LNCaP clone FGC (cell line): ENCODE measurements at places on chromosomes 6 and 20.

DNA sequence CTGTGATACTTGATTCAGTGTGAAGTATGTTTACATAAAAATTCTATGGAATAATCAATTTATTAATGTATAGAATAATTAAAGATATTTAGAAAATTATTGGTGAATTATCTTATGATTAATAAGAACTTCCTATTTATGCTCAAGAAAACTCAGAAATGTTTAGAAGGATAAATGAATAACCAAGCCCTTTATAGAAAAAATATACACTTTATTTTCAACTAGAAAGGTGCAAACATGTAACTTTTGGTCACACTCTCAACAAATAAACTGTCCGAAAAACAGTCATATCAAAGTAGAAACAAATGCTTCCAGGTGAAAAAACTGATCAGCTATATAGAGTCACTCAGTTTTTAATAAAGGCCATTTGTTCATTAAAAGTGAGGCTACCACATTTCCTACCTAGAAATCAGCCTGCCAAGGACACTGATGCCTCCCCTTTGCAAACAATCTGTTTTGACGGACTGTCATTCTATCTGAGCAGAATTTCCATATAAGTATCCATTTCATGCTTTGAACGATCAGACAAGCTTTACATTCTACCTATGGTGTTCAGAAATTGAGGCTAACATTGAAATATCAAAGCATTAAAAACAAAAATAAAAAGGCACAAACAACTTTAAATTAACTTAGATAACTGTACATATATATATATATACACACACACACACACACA lies 3.0 kb downstream of the CCN2 start:
- no peak for DNase-seq

- DNase-seq, result no peak
These were observed 38.8 kb upstream of the SPACA1 start for GRCh38 chr6:88008831-88009231.

DNA sequence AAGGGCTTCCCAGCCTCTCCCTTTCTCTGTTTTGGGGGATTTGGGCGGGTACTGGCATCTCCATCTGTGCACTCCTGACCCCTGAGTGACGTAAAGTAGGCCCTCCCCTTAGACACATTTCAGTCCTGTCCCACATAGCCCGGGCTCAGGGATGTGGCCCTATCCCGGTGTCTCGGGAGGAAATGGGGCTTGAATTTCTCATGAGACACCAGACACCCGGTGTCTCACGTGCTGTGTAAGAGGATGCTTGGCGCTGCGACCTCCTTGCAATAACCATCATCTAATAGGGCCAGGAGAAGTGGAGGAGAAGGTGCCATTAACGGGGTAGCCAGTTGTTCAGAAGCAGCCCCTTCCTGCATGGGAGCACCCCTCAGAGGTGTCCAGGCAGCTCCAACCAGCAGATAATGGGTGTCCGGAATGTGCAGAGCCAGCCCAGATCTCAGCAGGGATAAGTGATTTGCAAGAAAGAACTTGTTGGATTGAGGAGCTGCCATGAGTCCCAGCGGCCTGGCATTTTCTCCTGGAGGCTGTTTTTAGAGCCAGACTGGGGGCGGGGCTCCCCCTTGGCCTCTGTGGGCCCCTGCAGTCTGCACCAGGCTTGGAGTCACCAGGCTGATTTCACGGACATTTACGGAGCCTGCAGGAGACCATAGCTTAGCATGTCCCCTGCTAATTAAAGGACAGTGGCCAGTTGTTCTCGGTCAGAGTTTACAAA lies 372.0 kb downstream of the PREX1 start:
- DNase-seq, result no peak

DNA sequence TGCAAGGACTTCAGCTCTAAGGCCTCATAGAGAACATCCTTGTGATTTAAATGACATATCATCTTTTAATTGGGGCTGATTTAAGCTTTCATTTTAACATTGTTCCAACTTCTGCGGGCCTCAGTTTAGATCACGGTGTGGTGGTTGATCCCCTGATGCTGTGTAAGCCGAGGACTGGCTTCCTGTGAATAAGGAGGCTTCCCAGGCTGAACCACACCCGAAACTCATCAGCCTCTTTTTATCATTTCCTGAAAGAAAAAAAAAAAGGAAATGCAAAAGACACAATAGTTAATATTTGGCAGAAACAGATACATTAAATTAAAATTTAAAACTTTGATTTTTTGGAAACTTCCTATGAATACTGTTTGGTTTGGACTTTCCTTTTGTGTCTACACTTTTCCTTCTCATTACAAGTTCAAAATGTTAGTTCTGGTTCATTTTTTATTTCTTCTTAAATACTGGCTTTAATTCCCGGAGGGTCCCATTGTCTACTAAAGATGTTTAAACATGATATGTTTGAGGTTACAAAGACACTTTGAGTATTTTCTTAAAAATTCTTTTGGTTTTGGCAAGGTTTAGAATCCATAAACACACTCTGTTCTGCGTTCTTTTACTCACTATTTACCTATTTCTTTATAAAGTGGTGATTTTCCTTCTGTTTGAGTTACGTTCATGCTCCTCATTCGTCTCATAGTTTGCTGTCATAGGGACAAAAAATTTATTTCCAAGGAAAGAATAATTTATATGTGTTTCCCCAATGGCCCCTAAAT lies 230.0 kb upstream of the SULF2 start:
- no peak for DNase-seq

- DNase-seq, result no peak
These were observed 22.3 kb downstream of the TTLL2 start for GRCh38 chr6:167347226-167347625.

DNA sequence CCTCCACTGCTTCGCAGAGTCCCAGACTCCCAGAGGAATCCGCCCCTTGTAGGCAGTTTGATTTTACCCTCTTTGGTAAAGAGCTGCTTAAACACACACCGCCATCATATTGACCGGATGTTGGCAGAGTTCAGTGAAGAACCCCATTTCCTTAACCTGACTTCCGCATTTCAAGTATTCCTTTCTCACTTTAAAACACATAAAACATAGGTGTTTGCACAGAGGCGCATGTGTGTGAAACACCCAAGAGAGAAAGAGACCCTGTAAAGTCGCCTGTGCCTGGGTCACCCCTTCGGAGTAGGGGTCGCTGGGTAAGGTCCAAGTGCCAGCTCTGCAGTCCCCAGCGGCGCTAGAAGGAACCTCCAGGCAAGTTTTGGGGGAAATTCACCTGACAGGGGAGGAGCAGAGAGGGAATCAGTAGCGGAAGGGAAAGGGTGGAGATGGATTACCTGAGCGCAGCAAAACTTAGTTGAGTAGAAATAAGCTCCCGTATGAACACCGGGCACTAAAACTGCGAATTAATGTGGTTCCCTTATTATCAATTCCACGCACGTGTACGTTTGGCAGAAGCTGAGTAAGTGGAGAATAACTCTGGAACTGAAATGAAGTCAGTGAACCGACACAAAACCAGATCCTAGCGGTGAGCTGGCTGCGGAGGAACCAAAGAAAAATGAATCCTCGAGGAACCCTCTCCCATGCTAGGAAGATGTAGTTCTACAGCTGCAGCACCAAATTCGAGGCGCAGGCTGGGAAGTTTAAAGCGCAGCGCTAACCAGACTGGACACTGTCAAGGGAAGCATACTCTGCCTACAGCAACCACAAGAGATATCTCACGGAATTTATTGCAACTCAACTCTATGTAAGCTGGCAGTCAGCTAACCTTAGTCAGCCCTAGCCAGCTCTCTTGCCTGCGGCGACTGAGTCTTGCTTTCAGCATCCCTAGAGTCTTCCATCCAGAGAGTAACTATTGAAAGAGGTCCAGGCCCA lies 3.5 kb upstream of the HTR1B start:
- no peak for DNase-seq

DNA sequence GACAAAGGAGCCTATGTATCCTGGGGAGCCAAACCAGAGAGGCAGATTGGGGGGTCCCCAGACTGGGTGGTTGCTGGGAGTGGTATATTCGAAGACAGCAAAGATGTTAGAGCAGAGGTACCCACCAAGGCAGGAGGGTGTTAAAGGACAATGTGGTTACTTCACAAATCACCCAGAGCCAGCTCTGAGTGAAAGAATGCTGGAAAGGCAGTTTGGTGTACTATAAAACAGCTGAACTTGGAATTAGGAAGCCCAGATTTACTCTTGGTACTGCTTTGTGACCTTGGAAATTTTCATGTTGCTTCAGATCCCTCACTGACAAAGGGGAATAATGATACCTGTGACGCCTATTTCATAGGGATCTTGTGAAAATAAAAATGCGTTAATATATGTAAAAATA lies 121.6 kb downstream of the CD164 start:
- DNase-seq, result no peak
